ENCODE measurements at places on chromosomes 13 and 19. TPM values are rescaled to one million over a fixed set of nuclear protein-coding genes. Genes with fewer than 3 reads are reported as not detected.

FAAP24 gene
- total RNA-seq: 4.2 TPM

CGB3 gene
- not detected for total RNA-seq

PGLYRP1 gene
- total RNA-seq: not detected

- ATAC-seq: no peak
These were observed 205.1 kb downstream of the DACH1 start for GRCh38 chr13:71661921-71662320.

GRCh38 chr19:5774921-5775320, 9.6 kb downstream of the PRR22 start:
- ATAC-seq: no peak
